Cardiac muscle cell (in vitro differentiated cells and primary cell): ENCODE measurements at places on chromosomes 13 and 19.

- no peak for DNase-seq
Measured at GRCh38 chr19:18468517-18468916, 30.6 kb upstream of the ISYNA1 start.

DNA sequence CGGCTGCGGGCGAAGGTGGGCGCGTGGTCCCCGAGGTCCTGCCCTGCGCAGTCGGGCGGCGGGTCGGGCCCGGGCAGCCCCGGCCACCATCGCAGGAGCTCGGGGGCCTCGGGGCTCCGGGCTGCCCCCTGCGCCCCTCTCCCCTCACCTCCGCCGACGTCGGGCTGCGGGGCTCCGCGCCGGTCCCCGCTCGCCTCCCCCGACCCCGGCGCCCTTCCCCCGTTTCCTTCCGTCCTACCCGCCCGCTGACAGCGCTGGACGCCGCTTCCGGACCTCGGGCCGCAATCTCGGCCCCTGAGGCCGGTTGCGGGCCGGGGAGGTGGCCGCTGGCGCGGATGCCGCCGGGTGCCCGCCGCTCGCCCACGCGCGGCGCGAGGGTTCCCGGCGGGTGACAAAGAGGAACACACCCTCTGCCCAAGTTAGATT is 720 bp downstream of the FARP1 start:
- peak; percentile 44 for DNase-seq

DNA sequence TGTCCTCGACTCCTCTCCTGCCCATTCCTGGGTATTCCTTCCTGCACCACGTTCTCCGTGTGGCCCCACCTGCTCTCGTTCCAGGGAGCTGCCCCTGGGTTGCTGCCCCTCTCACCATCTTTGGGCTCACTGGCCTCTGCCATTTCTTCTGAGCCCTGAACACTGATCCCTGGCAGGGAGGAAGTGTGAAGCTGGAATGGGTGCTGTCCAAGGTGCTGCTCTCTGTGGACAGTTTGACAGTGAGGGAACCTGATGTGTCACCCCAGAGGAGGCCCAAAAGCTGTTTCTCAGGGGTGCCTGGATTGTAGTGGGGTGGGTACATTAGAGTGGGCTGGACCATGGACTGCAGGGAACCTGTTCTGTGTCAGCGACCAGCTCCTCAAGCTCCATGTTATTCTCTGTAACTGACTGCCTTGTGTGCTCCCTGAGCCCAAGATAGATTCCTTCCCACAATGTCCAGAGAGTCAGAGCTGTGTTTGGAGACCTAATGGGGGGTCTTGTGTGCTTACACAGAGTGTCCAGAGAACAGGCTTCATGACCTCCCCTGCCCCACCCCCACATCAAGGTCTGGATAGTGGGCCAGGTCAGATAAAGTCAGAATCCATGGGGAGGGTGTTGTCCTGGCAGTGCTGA is 7.2 kb upstream of the CEACAM8 start:
- DNase-seq = peak; percentile 42

GRCh38 chr19:38805180-38805579 is 7.6 kb downstream of the LGALS4 start:
- DNase-seq = no peak

GRCh38 chr13:42398533-42398932 is 126.6 kb downstream of the AKAP11 start:
- DNase-seq = peak; percentile 78

- DNase-seq = no peak
Measured at GRCh38 chr19:54662730-54663129, at the start of gene LILRB4. Gene LILRB4, plus strand, starts transcription at chr19:54662985. Its CDS starts 49 bp downstream, at chr19:54663034.

DNA sequence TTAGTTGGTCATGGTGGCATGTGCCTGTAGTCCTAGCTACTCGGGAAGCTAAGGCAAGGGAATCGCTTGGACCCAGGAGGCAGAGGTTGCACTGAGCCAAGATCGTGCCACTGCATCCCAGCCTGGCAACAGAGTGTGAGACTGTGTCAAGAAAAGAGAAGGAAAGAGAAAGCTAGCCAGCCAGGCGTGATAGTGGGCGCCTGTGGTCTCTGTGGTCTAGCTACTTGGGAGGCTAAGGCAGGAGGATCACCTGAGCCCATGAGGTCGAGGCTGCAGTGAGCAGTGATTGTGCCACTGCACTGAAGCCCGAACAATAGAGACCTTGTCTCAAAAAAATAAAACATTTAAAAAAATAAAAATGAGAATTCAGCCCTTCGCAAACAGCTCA is 33.3 kb downstream of the TIMM13 start:
- no peak for DNase-seq

DNA sequence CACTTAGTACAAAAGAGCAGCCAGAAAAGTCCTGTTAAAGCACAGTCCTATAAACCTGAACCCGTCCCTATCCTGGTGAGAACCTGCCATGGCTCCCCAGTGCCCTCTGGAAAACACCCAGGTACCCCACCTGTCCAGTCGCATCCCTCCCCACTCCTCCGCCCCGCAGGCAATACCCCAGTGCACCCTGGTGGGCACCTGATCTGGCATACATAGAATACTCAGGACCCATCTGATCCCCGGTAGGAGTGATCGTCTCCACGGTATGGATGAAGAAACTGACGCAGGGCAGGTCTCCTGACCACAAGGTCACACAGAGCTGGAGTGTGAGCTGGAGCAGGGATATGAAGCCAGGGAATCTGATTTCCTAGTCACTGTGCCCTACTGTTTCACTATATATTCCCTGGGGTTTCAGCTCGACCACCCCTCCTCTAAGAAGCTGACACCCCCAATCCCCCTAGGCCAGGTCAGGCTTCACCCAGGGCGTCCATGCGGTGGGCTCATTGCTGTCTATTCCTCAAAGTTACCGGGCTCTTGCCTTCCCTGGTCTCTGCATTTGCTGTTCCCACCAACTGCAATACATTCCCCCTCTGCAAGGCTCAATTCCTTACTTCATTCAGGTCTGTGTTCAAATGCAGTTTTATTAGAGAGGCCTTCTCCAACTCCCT is 12.6 kb downstream of the FBXO46 start:
- peak; percentile 28 for DNase-seq

DNA sequence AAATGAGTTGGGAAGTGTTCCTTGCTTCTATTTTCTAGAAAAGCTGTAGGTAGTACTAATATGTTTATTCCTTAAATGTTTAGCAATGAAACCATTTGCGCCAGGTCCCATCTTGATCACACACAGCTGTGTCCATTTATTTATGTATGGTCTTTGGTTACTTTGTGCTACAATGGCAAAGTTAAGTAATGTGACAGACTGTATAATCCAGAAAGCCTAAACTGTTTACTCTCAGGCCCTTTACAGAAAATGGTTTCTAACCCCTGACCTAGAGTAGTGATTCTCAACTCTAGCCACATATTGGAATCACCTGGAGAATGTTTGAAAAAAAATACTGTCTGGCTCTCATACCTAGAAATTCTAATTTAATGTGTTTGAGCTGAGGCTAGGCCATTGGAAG is 21.3 kb downstream of the SLC46A3 start:
- DNase-seq = no peak

GRCh38 chr19:19106056-19106551 is 32.2 kb downstream of the TMEM161A start:
- DNase-seq = peak; percentile 21

DNA sequence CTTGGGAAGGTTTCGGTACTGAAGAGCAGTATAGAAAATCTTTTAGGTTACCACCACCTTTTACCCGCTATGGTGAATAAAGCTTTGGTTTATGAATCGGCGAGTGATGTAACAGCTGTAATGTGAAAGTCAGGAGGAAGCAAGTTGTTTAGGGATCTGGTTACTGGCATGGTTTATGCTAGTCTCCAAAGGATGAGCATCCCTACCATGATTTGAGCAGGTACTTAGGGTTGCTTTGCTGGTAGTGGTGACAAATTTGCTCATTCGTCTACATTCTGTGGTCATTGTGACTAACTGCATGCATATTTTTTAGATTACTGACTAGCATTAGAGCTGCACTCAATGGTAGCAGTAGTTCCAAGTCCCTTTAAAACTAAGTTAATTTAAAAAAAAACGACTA is 104.1 kb downstream of the FRY start:
- DNase-seq = no peak

DNA sequence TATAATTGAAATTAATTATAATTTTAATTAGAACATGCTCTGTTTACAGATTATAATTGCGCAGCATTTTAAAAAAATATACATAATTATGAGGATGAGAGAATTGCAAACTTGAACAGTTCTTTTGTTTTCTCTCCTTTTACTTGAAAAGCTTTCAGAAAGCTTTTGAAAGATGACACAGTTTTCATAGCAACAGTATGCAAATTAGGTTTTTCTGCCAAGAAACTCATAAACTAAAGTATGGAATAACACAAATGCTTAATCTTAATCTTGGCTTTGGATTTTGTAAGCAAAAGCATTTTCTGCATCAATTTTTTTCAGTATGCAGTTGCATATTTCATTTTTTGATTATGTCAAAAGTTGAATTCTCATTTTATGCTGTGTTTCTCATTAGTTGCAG is 32.8 kb upstream of the AKAP11 start:
- no peak for DNase-seq

- no peak for DNase-seq
Measured at GRCh38 chr19:6743066-6743465, 3.6 kb downstream of the TRIP10 start.

GRCh38 chr19:3651684-3652083 is 25.1 kb upstream of the CACTIN start:
- DNase-seq = no peak
